GOT3 (cell line): ENCODE measurements at places on chromosomes 13 and 19.

- no peak for DNase-seq
Measured at GRCh38 chr13:43389573-43389972, 366.2 kb downstream of the DNAJC15 start.

- no peak for DNase-seq
Measured at GRCh38 chr19:1087813-1088415, 7.3 kb downstream of the POLR2E start.

GRCh38 chr19:376111-376470 is 31.5 kb upstream of the MIER2 start:
- no peak for DNase-seq

DNA sequence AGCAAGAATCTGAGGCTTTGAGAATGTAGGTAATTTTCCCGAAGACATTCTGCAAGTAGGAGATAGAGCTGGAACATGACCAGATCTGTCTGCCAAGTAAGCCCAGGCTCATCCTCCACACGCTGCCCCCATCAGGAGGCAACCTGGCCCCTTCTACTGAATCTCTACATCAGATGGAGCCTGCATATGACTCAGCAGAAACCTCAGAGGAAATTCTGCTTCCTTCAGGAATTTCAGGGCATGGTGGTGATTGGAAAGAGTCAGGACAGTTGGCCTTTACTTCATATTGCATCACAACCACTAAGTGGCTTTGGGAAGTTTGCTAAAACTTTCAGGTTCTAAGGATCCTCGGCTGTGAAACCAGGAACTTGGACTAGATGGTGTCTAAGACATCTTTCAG is 85.2 kb downstream of the LRRC63 start:
- DNase-seq: no peak

- DNase-seq: no peak
Measured at GRCh38 chr13:80284290-80284689, 56.6 kb downstream of the SPRY2 start.

GRCh38 chr13:99015606-99016490 is 38.0 kb upstream of the DOCK9 start:
- DNase-seq: no peak

GRCh38 chr19:41323430-41324125 is 13.6 kb downstream of the CCDC97 start:
- DNase-seq: peak; percentile 22

GRCh38 chr19:3507371-3508120 is 1.4 kb downstream of the FZR1 start:
- DNase-seq: no peak

DNA sequence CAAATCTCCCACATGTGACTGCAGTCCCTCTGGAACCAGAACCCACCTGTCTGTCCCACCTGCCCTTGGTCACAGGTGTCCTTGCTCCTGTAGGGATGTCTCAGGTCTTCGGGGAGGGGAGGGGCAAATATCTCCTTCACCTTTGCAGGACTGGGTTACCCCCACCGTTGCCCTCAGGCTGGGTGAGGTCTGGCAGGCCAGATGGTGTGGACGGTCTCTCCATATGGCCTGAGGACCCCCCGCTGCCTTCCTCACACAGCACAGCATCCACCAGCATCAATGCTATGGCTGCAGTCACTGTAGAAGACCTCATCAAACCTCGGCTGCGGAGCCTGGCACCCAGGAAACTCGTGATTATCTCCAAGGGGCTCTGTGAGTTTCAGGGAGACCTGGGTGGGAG is 10.0 kb downstream of the SLC5A5 start:
- no peak for DNase-seq

- no peak for DNase-seq
Measured at GRCh38 chr13:110942248-110942981, 27.5 kb upstream of the ANKRD10 start.

DNA sequence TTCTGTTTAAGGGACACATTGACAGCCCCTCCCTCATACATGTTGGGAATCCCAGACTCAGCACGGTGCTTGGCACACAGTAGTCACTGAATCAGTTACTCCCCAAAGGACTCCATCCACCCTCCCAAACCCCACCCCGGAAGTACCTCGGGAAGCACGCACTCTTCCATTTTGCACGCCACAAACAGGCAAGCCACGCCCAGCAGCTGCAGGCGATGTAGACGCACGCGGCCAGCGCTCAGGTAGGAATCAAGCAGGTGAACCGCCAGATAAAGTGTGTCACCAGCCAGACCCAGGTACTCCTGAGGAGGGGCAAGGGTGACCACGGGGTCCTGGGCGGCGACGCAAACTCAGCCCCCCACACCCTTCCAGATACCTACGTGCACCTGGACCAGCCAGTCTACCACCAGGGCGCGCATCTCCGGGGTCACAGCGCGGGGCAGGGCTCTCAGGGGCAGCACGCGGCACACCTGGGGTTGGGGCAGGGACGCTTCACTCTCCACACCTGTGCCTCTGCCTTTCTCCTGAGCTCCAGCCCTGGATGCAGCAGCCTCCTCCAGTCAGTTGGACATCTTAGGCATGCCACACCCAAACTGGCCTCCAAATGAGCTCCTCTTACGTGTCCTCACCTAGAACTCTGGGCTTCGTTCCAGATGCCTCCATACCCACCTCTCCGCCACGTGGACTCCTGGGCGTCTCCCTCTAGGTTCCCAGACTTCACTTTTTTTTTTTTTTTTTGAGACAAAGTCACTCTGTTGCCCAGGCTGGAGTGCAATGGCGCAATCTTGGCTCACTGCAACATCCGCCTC is 1.9 kb downstream of the CCNP start:
- no peak for DNase-seq

- no peak for DNase-seq
Measured at GRCh38 chr13:104043184-104043583, 977.0 kb upstream of the SLC10A2 start.

GRCh38 chr13:74646091-74646490 is 511.9 kb upstream of the KLF12 start:
- no peak for DNase-seq
